ENCODE measurements at places on chromosomes 4 and X. TPM values are rescaled to one million over a fixed set of nuclear protein-coding genes. Genes with fewer than 3 reads are reported as not detected.

Gene ENAM
- total RNA-seq: not detected

Gene ADH7
- not detected for total RNA-seq

Gene TSPAN7
- total RNA-seq: 69.7 TPM

Gene ENPP6
- not detected for total RNA-seq

Gene CLCN3
- 57.3 TPM for total RNA-seq

Gene APLN
- total RNA-seq: 1.3 TPM

Gene GPC3
- total RNA-seq: 172 TPM

Gene ASB9
- 4.1 TPM for total RNA-seq

Gene RBM46
- not detected for total RNA-seq

Gene HPF1
- 23.6 TPM for total RNA-seq

Data from uterus (tissue), 4 donors.